Activated CD4-positive, CD25-positive, alpha-beta regulatory T cell (primary cell): ENCODE measurements at places on chromosomes 5 and 9.
A peak's percentile ranks its signal among the peaks of the same experiment; 100 is the strongest.

GRCh38 chr9:69829484-69829883, 8.9 kb downstream of the CFAP95 start:
- no peak for DNase-seq

GRCh38 chr5:57199866-57200265, 26.0 kb downstream of the GPBP1 start:
- DNase-seq, result no peak

GRCh38 chr5:3530251-3530650, 65.4 kb upstream of the IRX1 start:
- DNase-seq, result no peak

GRCh38 chr9:135985889-135986288, 24.7 kb upstream of the UBAC1 start:
- no peak for DNase-seq

DNA sequence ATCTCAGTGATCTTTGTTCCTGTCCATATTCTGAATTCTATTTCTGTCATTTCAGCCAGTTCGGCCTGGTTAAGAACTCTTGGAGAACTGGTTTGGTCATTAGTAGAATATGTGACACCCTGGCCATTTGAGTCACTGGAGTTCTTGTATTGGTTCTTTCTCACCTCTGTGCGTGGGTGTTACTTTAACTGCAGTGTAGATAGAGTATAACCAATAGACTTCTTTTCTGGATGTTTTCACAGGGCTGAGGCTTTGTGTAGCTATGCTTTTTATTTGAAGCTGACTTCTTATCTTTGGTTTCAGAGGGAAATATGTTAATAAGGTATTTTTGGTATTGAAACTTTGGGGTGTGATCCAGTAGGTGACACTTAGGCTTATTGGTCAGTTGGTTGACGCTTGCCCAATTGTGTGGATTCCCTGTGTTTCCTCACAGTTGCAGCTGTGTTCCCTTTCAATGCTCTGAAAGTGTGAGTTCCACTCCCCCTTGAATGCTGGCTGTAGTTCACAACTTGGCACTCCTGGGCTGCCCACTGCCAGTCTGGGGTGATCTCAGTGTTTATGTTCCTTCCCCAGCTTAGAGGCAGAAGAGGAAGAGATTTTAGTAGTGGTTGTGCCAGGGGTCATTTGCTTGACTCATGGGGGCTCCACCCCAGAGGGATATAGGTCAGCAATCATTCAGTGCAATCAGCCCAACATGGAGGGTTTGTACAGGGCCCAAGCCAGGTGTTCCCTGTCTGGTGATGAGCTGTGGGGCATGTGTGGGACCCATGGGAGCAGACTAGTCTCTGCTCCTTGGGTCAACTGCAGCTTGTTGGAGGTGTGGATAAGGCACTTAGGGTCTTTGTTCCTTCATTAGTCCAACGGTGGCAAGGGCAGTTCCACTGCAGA, 34.9 kb upstream of the TEK start:
- DNase-seq, result no peak

DNA sequence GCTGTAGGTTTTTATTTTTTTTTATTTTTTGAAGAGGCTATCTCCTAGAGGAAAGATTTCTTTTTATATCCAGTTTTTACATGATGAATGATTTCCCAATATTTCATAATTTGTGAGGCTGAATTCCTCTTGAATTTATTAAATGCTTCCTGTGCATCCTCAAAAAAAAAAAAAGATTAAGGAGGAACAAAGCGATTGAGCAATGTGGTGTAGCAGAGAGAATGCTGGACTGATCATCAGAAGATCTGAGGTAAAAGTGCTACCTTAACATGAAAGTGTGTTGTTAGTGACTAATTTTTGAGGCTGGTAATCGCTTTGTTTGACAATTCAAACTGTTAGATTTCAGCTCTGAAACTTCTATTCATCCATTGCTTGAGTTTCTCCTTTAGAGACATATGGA, 125.1 kb downstream of the ESM1 start:
- no peak for DNase-seq

GRCh38 chr5:124515497-124516245, 230.8 kb downstream of the ZNF608 start:
- DNase-seq, result no peak

DNA sequence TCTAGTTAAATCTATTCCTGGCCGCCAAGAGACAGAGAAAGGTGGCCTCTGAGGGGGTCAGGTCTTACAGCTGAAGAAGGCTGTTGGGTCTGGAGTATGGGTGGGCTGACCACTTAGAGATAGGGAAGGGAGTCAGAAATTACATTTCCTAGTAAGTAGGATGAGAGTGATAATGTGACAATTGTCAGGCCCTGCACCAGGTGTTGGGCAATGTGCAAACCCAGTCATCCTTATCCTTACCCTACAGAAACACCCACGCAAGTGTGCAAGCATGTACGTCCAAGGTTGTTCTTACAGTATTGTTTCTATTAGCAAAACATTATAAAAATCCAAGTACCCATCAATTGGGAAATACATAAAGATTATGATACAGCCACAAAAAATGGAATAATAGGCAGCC, 9.5 kb downstream of the SPAAR start:
- DNase-seq, result no peak

DNA sequence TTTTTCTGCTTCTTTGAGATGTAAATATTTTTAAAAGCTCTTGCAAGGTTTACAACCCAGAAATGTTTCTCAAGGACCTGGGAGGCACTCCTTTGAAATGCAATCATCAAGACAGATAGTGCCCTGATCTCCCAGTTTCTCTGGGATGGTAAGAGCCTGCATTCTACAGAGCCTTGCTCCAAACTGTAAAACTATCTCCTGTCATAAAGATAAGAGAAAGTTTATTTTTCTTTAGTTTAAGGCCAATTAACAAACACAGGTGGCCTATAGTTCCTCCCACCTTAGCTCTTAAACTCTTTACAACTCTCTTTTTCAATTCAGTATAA, 1231.1 kb upstream of the NUDT12 start:
- DNase-seq, result no peak

DNA sequence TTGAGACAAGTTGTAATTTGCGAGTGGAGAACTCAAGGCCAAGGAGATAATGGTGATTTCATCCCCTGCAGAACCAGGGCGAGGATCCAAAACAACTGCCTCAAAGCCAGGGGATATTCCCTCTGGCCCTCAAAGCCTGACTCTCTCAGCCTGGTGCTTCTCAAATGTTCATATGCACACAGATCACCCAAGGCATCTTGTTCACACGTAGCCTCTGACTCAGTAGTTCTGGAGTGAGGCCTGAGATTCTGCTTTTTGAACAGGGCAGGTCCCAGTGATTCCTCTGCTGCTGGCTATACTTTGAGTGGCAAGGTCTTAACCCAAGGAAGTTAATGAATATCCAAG, 30.2 kb upstream of the WWC1 start:
- DNase-seq, result no peak

GRCh38 chr5:176415952-176416924, at the start of gene CLTB:
TSS of gene CLTB (minus strand) at chr5:176416539. CDS start at chr5:176416363, 176 bp downstream.
- peak; percentile 88 for DNase-seq

DNA sequence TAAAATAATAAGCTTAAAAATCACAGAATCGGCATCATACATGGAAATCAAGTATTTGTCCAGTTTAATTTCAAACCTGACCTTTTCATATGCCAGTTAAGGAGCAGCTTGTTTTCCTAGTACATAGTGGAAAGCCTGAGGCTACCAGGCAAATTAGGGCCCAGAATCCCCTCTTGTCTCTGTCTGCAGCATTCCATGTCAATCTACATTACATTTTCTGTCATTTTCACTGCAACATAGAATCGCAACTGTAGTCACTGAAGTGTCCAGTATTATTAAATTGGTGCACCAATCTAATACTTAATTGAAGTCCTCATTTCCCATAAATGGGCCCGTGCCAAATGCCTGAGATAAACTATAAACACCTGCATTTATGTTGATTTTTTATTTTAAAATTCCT, 1352.2 kb upstream of the ACO1 start:
- DNase-seq, result no peak

- no peak for DNase-seq
These were observed 96.9 kb downstream of the NNT start for GRCh38 chr5:43699910-43700309.
